ENCODE measurements at places on chromosomes 4 and X.

GRCh38 chr4:77100234-77100633 is 24.4 kb upstream of the CCNI start:
- DNase-seq = no peak

DNA sequence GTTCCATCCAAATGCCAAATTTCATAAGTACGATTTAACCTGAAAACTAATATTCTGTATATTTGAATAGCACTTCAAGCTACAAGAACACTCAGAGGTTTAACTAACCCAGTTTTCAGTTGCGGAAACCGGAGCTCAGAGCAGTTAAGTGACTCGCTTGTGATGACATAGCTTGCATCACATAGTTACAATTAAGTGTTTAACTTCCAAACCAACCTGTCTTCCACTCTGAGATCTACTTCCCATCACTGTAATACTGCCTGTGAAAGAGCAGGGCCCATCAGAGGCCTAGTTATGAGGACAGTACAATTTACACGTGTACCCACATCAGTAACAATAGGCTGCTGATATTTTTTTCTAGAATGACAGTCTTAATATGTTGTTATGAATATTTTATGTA is 120.3 kb downstream of the MAD2L1 start:
- DNase-seq = no peak

DNA sequence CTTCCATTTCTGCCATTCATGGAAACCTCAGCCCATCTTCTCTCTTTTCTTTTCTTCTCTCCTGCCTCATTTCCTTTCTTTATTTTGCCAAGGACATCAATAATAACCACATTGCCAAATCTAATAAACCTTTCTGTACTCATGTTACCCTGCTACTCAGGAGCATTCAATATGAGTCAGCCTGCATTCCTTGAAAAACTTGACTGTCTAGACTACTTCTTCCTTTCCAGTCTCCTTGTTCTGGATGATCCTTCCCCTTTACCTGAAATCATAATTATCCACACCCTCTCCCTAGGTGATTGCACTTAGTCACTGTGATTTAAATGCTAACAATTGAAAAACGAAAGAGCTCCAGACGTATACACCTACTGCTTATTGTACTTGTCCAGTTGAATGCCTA is 253.2 kb upstream of the CENPE start:
- DNase-seq = no peak

DNA sequence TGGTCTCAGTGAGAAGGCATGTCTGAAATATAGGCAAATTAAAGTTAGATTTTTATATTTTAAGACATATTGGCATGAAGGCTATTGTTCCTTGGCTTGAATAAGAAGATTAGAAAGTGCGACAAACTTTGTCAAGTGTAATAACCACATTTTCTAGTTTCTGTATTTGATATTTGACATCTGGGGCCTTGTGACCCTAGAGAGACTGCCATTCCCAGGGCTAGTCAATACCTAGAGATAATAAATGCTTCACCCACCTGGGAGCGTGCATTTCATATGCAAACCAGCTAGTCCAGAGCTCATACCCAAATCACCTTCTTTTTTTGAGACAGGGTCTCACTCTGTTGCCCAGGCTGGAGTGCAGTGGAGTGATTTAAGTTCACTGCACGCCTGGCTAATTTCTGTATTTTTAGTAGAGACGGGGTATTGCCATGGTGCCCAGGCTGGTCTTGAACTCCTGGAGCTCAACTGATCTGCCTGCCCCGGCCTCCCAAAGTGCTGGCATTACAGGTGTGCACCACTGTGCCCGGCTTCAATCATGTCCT is 62.6 kb downstream of the COQ2 start:
- DNase-seq = no peak

DNA sequence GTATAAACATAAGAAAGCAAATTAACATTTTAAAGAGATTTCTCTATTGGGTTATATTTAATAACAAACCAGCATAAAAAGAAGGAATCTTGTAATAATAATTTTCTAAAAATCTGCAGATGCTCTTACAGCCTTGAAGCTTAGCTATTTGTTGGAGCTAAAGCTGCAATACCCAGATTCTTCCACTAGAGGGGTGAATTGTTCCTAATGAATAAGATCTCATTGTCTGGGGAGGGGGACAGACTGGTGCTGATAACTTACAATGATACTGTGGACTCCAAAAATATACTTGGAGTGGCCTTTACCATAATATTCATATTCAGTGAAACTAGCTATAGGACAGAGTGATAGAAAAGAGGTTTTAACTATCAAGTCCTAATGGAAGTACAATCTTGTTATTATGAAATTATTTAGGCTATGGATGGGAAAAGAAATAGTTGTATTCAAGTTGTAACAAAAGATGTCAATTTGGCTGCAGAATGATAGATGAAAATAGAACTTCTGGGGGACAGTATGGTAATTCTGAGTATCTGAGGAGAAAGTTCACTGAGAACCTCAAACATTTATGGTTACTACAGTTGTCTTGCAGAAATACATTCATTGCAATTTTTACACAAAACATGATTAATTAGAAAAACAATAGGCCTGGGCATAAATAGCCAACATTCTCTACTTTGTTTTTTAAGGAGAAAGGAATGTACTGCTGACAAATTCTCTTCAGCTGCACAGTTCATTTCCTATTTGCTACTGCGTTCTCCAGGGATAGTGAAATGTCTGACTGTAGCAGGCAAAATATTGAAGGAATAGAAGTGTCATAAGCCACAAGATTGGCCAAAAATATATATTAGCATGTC is 443.3 kb downstream of the GBA3 start:
- no peak for DNase-seq

GRCh38 chr4:105598787-105599186 is 46.4 kb downstream of the ARHGEF38 start:
- DNase-seq = no peak

- no peak for DNase-seq
These were observed 94.5 kb upstream of the IL13RA1 start for GRCh38 chrX:118632862-118633261.

- DNase-seq = no peak
These were observed 446.9 kb downstream of the BCOR start for GRCh38 chrX:39650768-39651347.

GRCh38 chr4:15118292-15118691 is 116.0 kb downstream of the CPEB2 start:
- DNase-seq = no peak

GRCh38 chrX:132373610-132374009 is 115.2 kb downstream of the MBNL3 start:
- DNase-seq = no peak

DNA sequence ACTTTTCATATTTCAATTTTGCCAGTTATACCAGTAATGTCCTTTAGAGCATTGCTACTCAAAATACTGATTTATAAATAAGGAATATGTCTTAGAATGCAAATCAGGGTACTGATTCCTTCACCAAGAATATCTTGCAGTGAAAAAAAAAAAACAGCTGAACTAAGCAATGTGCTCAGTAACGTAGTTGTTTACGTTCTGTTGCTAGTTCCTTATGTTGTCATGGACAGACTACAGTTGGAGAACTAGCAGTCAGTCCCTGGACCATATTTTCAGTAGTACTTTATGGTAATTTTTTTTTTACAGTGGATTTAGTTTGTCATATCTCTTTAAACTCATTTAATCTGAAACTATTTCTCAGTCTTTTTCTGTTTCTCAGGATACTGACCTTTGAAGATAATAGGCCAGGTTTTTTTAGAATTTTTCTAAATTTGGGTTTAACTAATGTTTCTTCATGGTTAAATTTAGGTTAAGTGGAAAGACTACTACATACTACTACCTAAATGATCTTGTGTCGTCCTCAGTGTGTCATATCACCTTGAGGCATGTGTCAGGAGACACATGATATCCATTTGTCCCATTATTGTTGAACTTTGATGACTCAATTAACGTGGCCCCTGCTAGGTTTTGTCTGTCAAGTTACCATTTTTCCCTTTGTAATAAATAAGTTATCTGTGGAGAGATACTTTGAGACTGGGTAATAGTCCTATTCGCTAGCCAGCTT is 21.0 kb downstream of the SMARCAD1 start:
- DNase-seq = no peak

GRCh38 chrX:46713672-46714490 is 45.0 kb downstream of the SLC9A7 start:
- no peak for DNase-seq

GRCh38 chr4:70976252-70976651 is 17.2 kb upstream of the DCK start:
- DNase-seq = no peak
